ENCODE measurements at places on chromosomes 3 and 15.
A peak's percentile ranks its signal among the peaks of the same experiment; 100 is the strongest.

- no peak for DNase-seq
These were observed 18.5 kb downstream of the ZNF609 start for GRCh38 chr15:64478863-64479262.

DNA sequence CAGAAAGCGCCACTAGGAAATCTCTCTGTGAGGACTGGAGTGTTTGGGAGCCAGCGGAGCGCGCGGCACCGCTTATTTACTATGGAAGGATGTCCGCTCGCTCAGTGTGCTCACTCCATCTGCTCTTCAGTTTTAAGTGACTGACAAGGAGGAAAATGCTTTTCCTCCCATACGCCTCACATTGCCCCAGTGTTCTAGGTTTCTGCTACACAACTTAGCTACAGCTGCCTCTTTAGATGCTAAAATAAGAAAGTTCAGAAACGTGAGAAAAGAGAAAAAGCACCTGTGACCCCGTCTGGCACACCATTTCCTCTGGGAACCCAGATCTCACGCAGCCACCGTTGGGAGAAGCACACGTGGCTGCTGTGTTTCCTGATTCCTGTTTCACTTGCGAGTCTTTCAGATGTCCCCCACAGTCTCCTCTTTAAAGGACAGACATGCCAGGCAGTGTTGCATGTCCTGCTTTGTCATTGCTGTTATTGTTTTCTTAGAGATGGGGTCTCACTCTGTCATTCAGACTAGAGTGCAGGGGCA is 11.7 kb upstream of the MUSTN1 start:
- DNase-seq, result no peak

DNA sequence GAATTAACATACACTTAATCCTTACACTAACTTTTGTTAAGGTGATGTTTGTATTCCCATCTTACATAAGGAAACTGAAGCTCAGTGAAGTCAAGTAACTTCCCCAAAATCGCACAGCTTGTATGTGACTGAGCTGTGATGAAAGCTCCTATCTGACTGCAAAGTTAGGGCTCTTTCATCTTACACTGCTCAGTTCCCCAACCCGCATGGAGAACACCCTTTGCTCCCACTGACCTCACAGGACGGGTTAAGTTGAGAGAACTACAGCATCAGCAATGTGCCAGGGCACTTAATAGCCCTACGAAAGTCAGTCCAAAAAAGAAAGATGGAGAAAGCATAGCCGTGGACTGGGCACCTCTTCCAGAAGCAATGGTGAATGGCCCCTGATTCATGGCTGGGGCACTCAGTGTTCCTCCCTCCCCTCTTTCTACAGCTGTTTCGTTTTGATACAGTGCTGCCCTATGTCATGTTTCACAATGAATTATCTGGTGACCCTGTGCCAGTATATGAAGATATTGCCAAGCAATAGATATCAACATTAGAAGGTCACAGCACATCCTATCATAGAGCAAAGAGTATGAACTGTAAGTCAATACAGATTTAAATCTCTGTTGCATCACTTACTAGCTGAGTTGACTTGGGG is 38.0 kb downstream of the CADPS start:
- no peak for DNase-seq

DNA sequence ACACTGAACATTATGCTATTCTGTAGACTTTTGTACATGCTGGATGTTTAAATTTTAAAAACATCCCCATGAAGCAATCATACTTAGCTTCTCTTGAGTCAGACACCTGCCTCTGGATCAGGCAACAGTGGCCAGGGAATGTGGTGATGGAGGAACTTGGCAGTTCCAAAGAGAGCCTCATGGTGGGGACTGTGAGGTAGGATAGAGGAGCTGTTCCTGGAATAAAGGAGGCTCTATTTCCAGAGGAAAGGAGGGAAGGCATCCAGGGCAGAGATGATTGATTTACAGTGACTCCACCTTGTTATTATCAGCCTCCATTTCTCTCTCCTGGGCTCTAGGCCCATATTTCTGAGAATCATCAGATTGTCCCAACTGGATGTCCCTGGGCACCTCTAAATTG is 35.0 kb upstream of the ABHD17C start:
- peak; percentile 63 for DNase-seq

DNA sequence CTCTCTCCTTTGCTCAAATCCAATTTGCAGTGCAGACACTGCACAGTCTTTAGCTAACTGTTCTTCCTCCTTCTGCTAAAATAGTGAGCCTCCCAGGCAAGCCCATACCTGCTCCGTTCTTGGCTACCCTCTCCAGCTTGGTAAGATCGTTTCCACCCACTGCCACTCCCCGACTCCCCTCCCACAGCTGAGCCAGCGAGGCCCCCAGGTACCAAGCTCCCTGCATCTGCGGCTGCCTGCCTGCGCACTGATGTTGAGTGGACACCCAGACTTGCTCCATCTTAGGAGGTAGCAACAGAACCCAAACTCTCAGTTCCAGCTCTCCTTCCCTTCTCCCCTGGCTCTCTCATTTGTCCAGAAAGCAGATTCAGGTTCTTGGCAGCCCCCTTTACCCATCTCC is 7.9 kb upstream of the TNK2 start:
- DNase-seq, result no peak

Measured in foreskin fibroblast (primary cell).